ENCODE measurements at places on chromosomes 2 and 18.

DNA sequence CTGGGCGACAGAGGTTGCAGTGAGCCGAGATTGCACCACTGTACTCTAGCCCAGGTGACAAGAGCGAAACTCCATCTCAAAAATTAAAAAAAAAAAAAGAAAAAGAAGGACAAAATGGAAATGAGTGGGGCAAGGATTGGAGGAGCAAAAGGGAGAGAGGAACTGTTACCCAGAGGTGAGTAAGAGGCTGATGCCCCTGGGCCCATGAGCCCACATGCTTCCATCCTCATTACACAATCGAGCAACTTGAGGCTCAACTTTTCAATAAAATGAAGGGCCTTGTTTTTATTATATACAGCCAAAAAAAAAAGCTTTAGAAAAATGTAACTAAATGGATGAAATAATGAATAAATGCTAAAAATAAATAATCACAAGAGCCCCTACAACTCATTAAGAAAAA lies 91.7 kb upstream of the YWHAQ start:
- DNase-seq, result no peak

DNA sequence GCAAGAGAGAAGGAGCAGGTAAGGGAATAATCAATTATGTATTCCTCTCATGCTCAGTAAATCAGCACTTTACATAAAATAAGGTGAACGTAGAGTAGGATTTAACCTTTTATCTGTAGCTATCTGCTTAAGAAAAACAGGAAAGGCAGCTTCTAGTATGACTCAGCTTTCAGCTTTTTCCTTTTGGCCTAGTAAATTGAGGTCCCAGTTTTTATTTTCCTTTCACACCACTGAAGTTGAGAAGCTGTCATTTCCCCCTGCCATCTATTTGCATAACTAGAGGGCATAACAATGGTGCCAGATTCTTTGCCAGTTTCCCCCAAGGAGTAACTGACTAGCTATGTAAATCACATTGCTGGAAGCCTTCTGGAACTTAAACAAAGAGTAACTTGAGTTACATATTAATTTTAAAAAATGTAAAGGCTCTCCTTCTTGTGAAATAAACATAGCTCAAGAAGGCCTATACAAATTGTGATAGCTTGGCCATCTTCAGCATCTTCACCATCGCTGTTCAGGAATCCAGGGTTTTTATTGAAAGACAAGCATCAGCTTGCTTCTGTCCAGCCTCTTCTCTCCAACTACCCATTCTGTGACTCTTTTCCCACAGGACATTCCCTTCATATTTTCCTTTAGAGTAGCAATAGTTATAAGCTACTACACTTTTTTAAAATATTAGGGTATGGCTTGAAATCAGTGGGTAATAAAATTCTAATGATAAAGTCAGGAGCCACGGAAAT lies 97.0 kb downstream of the KYNU start:
- no peak for DNase-seq

GRCh38 chr2:2850218-2850755 lies 519.2 kb upstream of the MYT1L start:
- peak; percentile 85 for DNase-seq

DNA sequence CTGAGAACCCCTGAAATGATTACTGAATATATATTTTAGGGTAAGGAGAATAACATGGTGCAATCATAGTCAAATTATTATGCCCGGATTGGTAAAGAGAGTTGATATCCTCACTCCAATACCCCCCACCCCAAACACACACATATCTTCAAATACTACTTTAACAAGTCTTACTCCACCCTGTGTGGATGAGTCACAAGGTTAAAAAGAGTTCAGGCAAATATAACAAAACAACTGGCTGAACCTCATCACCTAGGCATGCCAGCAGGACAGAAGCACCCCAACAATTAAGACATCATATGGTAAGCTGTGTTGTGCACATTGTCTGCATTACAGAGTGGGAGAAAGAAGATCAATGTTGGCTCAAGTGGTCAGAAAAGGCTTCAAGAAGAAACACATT lies 857.4 kb downstream of the TDRD15 start:
- DNase-seq, result no peak

DNA sequence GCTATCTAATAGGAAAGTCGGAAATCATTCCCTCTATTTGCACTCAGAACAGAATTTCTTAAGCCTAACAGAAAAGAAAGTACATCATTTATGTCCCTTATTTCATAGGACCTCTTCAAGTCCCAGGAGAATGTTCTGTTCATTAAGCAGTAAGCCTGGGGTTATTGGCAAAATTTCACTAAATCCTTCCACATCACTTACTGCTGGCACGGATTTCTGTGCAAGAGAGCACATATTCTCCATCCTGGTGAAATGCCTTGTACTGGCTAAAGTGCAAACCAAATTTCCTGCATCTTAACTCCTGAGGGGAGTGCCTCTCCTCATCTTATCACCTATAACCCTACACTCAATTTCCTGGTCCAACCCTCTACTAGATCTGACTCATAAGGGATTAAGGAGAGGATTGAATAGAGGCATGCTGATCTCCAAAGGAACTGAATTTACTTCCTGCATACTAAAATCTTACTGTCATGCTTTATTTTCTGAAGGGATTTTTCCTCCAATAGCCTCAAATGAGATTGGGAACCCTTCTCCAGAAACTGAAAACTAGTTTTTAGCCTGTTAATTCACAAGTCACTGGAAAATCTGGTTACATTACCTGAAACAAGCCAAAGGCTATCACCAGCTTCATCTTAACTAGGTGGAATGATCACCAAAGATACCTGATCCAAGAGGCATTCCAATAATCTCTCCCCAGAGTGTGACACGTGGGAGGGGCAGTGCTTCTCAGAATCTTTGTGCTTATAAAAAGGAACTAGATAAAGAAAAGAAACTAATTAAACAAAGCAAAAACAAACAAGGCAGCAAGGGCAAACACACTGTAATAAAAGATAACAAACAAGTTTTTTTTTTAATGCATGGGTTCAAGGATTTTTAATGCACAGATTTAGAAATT lies 311.1 kb downstream of the NR4A2 start:
- DNase-seq, result no peak

DNA sequence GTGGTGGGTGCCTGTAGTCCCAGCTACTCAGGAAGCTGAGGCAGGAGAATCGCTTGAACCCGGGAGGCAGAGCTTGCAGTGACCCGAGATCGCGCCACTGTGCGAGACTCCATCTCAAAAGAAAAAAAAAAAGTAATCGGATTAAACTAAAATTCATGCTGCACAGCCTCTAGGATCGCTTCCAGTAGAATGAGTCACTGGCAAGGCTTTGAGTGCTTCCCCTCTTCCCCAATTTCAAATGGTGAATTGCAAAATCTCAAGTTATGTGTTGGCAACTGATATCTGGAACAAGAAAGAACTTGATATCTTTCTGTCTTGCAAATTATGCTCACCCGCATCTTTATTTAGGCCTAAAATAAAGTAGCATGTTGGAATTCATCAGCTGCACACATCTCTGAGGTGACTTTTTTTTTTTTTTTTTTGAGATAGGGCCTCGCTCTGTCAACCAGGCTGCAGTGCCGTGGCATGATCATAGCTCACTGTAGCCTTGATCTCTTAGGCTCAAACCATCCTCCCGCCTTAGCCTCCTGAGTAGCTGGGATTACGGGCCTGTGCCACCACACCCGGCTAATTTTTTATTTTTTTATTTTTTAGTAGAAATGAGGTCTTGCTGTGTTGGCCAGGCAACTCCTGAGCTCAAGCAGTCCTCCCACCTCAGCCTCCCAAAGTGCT lies 12.7 kb downstream of the TTC39C start:
- DNase-seq, result no peak

GRCh38 chr2:225293638-225294037 lies 105.9 kb upstream of the NYAP2 start:
- no peak for DNase-seq

DNA sequence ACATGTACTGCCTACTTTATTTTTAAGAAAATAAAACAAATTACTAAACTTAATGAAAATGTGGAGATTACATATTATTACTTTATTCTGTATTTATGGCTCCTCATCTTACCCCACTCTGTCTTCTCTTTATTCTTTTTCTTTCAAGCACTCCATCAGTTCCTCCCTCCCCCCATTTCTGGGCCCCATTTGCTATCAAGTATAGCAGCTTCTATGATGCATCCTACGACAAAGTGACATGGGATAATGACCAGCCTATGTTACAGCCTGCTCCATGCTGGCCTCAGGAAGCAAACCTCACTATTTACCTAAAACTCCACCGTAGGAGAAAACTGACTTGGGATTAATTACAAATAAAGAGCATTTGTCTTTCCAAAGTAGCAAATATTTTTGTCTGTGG lies 58.8 kb downstream of the RND3 start:
- peak; percentile 7 for DNase-seq

- DNase-seq, result no peak
Observed at GRCh38 chr2:49737606-49738005, 583.3 kb upstream of the FSHR start.

GRCh38 chr2:225612636-225613035 lies 213.1 kb downstream of the NYAP2 start:
- DNase-seq, result no peak

DNA sequence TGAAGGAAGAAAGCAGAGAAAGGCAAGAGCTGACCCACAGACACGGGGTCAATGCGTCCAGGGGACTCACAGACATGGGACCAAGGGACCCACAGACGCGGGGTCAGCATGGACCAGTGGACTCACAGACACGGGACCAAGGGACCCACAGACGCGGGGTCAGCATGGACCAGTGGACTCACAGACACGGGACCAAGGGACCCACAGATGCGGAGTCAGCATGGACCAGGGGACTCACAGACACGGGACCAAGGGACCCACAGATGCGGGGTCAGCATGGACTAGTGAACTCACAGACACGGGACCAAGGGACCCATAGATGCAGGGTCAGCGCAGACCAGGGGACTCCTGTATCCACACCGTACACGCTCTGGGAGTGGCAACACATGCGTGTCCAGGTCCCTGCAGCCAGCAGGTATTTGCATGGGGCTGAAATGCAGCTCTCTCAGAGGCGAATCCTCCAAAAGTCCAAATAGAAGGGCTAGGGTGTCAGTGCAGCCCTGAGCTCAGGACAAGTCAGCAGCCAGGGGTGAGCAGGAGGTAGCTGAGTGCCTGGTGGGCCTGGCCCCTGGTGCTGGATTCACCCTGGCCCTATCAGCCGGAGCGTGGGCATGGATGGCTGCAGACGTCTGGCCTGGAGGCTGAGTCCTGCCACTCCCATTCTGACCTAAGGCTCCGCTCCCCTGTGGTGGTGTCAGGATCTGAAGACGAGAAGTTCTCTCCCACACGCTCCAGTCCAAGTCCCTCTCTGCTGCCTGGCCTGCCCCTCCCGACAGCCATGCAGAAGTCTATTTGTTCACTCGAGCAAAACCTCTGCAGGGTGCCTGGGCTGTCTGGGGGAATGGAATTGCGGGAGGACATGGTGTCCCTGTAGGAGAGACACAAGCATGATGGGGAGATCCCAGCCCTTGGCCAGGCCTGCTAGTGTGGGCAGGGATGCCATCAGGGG lies 28.5 kb downstream of the TMEM18 start:
- DNase-seq, result no peak

DNA sequence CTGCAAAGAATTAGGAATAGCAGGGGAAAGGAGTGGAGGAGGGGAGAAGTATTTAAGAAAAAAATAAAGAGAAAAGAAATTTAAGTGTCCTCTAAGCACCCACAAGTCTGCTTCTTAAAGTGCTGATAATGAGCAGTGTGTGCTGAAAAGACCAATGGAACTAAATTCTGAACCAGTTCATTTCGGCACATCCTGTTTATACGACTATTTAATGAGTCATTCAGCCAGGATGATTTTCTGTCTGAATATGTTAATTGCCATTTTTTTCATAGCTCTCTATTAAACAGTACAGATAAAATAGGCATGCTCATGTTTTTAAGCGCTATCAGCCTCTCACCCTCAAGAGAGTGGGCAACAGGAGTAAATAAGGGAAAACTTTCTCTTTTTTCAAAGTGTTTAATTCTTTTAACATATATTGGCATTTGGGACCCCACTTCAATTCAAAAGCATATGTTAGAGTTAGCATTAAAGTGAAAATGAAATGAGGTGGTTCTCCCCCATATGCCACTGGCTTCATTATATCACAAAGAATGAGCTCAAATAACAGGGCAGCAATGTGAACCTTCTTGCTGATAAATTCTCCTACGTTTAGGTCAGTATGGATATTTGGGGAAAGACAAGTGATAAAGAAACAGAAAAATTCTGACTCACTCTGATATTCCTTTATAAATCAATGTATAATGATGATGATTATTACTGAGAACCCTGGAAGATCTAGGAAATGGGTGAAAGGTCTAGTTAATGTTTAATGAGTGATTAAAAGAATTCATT lies 87.5 kb downstream of the TCF4 start:
- no peak for DNase-seq

GRCh38 chr2:3260959-3261358 lies 116.7 kb downstream of the EIPR1 start:
- DNase-seq, result no peak

DNA sequence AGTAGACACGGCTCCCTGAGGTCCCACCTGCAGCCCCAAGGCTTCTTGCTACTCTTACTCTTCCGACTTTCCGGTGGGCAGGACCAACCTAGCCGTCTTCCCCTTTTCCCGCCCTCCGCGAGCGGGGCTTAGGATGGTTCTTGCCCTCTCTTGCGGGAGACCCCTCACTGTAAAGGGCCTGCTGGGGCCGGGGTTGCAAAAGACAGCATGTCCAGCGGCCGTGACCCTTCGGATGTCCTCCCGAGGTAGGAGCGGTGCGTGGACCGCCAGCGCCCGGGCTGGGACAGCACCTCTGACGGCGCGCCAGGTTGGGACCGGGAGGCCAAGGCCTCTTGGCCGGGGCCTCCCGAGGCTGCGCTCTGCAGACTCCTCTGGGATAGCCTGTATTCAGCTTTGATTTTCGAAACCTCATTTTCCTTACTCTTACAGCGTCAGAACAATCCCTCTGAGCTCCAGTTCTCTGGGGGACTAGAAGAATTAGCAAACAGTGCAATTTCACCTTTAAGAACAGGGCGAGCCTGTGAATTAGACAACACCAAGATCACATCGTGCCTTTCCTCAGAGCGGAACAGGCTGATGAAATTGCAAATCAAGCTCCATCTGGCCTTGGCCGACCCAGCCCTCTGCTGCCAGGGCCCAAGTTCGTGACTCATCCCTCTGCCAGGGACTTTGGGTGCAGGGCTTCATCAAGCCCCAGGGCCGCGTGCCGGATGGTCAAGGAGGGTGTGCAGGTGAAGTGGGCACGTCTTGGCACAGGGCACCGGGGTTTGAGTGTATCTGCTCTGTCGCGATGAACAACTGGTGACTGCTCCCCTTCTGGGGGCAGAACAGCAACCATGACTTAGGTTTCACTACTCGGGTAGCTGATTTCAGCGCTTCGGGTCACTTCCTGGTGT lies 777 bp downstream of the MOCOS start:
- no peak for DNase-seq

GRCh38 chr2:44935729-44936098 lies 5.8 kb upstream of the SIX3 start:
- no peak for DNase-seq

- DNase-seq, result no peak
Observed at GRCh38 chr2:235216901-235217300, 265.1 kb downstream of the SH3BP4 start.

GRCh38 chr2:135485441-135485840 lies 45.6 kb downstream of the ZRANB3 start:
- no peak for DNase-seq

DNA sequence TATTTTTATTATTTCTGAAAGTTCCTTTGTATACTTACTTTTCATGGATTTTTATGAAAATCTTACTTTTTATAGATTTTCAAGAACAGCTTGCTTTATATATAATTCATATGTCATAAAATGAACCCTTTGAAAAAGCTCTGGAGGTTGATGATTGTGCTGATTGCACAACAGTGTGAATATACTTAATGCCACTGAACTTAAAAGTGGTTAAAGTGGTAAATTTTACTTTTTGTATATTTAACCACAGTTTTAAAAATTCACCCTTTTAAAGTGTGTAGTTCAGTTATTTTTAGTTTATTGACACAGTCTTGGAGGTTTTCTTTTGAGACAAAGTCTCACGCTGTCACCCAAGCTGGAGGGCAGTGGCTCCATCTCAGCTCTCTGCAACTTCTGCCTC lies 8.4 kb downstream of the SANBR start:
- DNase-seq, result no peak
